ENCODE measurements at places on chromosomes 13 and 19.
A peak's percentile ranks its signal among the peaks of the same experiment; 100 is the strongest.

DNA sequence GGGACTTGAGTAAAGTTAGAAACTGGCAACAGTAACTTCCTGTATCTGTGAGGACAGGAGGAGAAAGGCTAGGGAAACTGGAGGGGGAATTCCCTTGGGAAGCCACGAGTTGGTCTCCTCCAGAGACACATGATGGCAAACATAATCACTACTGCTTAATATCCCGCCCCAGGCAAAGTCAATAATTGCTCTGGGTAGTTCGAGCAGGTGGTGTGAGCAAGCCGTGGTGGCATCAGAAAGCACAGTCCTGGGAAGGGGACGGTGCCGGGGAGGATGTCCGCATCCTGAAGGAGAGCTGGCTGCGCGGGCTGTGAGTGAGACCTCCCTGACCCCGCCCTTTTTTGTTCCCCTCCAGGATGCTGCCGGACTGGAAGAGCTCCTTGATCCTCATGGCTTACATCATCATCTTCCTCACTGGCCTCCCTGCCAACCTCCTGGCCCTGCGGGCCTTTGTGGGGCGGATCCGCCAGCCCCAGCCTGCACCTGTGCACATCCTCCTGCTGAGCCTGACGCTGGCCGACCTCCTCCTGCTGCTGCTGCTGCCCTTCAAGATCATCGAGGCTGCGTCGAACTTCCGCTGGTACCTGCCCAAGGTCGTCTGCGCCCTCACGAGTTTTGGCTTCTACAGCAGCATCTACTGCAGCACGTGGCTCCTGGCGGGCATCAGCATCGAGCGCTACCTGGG, 1.4 kb downstream of the FFAR2 start:
- DNase-seq, result no peak

DNA sequence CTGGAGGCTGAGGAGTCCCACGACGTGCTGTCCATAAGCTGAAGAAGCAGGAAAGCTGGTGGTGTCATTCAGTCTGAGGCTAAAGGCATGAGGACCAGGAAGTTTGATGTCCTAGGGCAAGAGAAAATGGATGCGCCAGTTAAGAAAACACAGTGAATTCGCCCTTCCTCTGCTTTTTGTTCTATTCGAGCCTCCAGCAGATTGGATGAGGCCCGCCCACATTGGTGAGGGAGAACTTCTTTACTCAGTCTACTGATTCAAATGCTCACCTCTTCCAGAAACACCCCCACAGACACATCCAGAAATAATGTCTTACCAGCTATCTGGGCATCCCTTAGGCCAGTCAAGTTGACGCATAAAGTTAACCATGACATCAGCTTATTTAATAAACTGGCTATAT, 7.5 kb upstream of the TTYH1 start:
- no peak for DNase-seq

- no peak for DNase-seq
These were observed 1043.4 kb downstream of the DIAPH3 start for GRCh38 chr13:59120297-59120843.

GRCh38 chr13:74561155-74561554, 427.0 kb upstream of the KLF12 start:
- DNase-seq, result no peak

DNA sequence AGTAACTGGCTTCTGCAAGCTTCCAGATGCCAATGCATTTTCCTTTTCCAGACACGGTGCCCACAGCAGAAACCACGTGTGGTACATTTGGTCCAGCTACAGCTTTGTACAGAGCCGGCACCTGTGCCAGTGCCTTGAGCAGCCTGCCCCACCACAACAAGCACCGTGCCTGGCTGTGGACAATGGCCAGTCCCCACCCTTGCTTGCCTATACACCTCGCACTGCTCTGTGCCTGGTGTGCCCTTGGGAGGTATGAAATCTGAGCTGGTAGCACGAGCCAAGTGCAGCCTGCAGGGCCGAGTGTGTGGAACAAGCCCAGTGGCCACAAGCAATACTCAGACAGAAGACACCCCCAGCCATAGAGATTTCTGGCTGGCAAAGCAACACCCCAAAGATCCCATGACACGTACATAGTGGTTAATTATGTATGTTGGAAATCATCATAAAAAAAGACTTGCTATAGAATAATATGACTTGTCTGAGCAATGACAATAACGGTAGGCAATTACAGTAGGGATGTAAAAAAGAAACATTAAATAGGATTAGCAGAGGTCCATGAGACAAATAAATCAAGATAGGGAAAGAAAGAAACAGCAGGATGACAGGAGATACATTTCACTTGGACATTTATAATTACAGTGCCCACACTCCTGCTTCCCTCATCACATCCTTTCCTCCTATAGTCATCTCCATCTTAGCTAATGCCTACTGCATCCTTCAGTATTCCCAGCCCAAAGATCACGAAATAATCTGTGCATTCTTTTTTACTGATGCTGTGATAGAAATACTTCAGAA, 1399.5 kb downstream of the PCDH9 start:
- no peak for DNase-seq

DNA sequence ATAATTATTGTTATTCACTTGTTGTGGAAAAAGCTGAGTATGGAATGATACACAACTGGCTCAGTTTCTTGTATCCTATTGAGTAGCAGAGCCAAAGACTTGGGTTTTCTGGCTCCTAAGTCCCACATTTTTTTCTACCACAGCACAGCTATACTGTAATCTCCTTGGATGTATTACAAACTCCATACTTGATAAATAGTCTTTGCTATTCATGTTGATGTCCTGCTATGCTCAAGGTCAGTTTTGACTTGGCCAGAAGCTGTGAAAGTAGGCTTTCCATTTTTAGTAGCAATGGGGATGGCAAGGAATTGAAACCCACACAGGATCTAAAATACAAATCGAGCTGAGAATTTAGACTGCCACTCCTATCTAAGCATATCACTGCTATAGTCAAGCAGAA, 79.1 kb downstream of the B3GLCT start:
- no peak for DNase-seq

- no peak for DNase-seq
These were observed 426.4 kb downstream of the SLITRK5 start for GRCh38 chr13:88097541-88097940.

DNA sequence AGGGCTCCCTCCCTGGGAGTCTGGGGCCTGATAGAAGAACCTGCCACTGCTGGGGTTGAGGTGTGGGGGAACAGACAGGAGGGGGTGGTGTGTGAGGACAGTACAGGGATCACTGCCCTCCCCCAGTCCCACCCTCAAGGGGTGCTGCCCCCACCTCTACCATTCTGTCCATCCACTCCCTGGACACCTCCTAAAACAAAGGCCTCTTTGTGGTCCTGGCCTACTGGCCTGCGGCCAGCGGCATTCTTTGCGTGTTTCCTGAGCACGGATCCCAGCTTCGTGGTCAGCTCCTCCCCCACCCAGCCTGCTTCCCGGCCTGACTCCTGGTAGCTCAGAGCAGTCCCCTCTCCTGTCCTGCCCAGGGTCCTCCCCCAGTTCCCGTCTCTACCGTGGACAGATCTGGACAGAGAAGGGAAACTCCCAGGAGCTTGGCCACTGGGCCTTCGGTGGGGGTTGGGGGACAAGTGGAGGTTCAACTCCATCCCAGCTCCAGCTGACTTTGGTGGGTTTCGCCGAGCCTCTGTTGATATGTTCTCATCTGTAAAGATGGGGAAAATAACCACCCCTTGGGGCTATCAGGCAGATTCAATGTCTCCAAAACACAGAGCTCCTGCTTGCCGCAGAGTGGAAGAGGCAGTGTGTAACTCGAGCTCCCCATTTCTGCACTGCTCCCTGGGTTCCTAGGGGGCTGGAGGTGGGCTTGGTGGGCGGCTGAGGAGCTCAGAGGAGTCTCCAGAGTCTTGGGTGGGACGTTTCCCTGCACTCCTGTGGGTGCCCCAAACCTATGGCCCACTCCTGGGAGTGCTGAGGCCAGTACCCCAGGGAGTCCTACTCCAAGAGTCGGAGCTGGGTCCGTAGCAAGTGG, 48.7 kb downstream of the LYL1 start:
- peak; percentile 93 for DNase-seq

DNA sequence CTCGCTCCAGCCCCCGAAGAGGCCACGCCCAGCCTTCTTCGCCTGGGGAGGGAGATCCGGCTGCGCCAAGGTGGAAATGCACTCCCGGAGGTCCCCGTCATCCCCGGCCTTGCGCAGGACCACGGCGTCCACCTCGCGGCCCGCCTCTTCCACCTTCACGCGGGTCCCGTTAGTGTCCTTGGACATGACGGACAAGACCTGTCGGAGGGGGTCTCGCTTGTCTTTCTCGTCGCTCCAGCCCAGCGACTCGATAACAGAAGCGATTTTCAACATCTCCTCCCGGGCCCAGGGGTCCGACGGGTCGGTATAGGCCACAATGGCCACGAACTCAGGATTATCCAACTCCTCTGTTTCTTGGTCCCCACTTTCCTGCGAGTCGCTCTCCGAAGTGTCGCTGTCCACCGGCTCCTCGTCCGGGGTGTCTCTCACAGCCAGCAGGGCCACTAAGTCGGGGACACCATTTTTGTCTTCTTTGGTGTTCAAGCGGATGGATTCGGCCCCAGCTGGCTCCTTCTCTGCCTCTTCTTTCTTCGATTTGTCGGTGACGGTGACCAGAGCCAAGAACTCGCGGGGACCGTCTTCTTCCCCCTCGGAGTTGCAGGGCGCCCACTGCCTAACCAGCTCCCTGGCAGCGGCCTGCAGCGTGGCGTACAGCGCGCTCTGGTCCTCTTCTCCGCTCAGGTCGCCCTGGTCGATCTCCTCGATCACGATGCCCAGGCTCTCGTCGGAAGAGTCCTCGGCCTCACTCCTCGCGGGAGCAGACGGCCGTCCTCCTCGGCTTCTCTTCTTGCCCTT, 1.3 kb downstream of the PNMA8B start:
- no peak for DNase-seq

DNA sequence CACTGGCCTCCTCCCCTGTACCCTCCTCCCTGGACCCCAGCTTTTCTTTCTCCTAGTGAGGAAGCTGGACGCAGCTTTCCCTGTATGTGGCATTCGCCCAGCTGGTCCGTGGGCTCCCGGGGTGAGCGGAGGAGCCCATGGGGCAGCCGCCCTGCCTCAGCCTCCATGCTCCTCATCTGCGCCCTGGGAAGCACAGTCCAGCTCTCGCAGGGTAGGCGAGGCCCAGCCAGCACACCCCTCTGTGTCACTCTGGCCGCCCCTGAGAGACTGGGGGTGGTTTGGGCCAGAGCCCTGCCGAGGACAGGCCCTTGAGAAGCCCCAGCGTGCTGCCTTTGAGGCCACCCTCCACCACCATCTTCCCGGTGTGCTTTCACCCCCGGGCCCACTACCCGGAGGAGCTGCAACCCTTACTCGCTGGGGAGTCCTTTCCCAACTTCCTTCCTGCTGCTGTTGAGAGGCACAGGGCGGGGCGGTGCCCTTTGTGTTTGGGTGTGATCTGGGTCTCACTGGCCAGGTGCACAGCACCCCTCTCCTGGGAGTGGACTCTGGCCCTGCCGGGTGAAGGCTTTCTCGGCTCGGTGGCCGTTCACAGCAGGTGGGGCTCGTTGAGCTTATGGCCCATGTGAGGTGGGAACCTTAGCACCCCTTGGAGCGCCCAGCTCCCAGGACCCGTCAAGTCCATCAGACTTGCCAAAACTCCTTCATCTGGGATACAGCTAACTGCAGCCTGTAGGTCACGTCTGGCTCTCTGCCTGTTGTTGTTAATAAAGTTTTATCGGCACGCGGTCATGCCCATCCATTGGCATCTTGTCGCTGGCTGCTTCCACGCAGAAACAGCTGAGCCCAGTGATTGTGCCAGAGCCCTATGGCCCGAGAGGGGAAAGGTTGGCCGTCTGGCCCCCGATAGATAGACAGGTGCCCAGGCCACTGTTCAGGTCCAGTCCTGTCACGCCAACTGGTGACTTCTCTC, 3.2 kb downstream of the NCLN start:
- no peak for DNase-seq

GRCh38 chr19:7099597-7099921, 30.1 kb downstream of the ZNF557 start:
- DNase-seq, result no peak

DNA sequence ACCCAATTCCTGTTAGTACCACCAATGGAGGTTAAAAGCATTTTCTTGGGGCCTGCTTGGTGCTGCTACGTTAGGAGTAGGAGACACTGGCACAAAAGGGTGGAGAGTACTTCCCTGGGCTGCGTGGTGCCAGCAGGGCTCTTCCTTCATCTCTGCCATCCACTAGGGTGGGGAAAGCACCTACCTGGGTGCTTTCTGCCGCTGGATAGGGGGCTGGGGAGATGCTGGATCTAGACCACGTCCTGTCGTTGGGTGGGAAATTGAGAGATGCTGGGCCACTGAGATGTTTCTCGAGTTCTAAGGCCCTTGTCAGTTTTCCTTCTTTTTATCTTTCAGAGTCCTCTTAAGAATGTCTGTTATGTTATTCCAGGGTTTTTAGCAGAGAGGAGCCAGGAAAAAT, 6.7 kb upstream of the FCGBP start:
- DNase-seq, result no peak

- no peak for DNase-seq
These were observed 147.7 kb upstream of the VSTM2B start for GRCh38 chr19:29378126-29378525.

GRCh38 chr13:70994191-70994590, 872.8 kb downstream of the DACH1 start:
- no peak for DNase-seq

DNA sequence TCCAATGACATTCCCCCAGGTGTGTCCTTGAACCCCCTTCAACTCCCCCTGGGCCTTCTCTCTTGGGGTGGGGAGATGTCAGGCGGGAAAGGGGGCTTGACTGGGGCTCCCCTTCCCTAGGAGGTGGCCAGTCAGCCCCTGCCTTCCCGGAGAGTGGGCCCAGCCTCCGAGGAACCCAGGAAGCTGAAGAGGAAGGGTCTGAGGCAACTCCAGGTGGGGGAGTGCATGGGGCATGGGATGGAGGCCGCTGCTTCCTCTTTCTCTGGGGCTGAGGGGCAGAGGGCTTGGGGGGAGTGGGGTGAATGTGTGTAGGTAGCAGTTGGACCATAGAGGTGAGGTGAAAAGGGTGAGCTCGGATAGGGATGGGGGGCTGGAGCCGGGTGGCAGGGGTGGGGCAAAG, 2.7 kb upstream of the INAFM1 start:
- DNase-seq, result no peak

- DNase-seq, result no peak
These were observed 147.3 kb downstream of the LHFPL6 start for GRCh38 chr13:39455521-39456175.

- no peak for DNase-seq
These were observed 9.1 kb downstream of the SOX21 start for GRCh38 chr13:94703271-94703670.
